Right cardiac atrium (tissue), 5 donors: ENCODE measurements at places on chromosomes 1 and 21. TPM values are rescaled to one million over a fixed set of nuclear protein-coding genes. Genes with fewer than 3 reads are reported as not detected.

DNA sequence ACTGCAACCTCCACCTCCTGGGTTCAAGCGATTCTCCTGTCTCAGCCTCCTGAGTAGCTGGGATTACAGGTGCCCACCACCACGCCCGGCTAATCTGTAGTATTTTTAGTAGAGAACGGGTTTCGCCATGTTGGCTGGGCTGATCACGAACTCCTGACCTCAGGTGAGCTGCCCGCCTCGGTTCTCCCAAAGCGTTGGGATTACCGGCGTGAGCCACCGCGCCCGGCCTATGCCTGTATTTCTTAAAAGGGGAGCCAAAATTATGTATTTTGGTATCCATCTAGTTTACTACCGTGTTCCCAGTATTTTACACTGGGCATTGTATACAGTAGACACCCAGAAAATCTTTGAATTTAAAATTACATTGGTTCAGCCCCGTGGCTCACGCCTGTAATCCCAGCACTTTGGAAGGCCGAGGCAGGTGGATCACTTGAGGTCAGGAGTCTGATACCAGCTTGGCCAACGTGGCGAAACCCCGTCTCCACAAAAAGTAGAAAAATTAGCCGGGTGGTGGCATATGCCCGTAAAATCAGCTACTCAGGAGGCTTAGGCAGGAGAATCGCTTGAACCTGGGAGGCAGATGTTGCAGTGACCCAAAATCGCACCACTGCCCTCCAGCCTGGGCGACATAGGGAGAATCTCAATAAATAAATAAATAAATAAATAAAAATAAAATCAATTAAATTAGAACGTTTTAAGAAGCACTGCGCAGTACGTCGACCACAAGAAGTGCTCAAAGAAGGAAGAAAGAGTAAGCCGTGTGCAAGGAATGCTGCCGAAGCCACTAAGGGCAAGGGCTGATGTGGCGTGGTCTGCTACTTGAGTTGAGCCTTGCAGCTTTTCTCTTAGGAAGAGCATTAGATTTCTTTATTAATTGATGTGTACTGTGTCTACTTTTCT lies 1.5 kb upstream of the THRAP3 start:
- DNase-seq: no peak

DNA sequence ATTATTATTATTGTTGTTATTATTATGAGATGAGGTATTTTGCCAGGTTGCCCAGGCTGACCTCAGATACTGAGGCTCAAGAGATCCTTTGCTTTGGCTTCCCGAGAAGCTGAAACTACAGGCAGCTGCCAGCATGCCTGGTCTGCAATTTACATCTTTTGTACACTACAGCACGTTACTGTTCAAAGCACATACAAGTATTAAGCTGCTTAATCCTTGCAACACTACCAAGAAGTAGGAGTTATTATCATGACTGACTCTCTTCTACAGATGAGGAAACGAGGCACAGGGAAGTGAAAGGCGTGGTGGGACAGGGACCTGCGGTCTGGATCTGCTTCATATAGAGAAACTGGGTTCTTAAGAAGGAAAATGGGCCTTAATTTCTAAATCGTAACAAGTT lies 11.6 kb downstream of the ERG start:
- no peak for DNase-seq

MATN1 gene
- not detected for total RNA-seq

GRCh38 chr1:199612976-199613774 lies 414.3 kb upstream of the NR5A2 start:
- DNase-seq: no peak

DNA sequence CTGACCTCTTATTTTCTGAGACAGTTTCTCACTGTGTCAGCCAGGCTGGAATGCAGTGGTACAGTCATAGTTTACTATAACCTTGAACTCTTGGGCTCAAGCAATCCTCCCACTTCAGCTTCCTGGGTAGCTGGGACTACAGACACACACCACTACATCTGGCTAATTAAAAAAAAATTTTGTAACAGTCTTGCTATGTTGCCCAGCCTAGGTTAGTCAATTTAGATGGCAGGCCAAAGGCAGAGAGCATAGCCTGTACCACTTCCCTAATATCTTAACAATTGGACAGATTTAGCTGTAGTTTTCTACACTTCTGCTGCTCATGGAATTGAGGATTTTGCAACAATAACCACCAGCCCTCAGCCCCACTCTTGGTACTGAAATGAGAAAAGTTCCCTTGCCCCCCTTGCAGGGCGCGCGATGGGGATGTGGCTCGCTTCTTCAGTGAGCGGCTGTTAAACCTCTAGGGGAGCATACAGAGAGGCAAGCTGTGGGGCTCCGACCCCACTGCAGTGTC lies 34.9 kb upstream of the PTGFRN start:
- DNase-seq: no peak

- peak; percentile 80 for DNase-seq
Measured at GRCh38 chr1:212916481-212917133, 33.7 kb upstream of the VASH2 start.

DNA sequence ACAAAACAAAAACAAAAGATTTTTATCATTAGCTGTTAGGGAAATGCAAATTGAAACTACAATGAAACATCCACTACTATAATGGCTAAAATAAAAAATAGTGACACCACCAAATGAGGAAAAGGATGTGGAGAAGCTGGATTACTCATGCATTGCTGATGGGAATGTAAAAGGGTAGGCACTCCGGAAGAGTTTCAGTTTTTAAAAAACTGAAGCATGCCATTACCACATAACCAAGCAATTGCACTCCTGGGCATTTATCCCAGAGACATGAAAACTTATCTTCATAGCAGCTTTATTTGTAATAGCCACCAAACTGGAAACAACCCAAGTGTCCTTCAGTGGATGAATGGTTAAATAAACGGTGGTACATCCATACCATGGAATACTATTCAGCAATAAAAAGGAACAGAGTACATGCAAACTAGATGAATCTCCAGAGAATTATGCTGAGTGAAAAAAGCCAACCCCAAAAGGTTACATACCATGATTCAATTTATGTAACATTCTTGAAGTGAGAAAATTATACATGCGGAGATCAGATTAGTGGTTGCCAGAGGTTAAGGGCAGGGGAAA lies 14.5 kb upstream of the CFAP298 start:
- DNase-seq: no peak

- DNase-seq: no peak
Measured at GRCh38 chr21:38314558-38314957, 57.8 kb downstream of the KCNJ15 start.

DNA sequence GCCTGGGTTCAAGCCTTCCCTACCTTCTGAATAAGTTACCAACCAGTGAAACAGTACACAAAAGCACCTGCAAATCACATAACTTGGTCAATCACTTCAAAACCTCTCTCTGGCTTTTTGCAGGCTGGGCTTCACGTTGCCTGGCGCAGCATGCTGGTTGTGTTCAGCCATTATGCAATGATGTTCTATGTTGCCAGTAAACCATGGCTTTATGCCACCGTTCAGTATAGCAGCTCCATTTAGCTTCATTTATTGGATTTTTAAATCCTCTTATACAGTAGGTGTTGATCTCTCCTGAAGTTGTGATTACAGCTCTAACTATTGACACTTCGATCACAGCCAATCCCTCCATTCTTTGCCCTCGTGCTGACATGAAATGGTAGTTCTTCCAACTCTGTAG lies 233.6 kb upstream of the PTBP2 start:
- DNase-seq: no peak
